ENCODE measurements at places on chromosomes 3 and 15.

GRCh38 chr3:57370341-57370740 lies 77.9 kb upstream of the ASB14 start:
- DNase-seq = no peak

DNA sequence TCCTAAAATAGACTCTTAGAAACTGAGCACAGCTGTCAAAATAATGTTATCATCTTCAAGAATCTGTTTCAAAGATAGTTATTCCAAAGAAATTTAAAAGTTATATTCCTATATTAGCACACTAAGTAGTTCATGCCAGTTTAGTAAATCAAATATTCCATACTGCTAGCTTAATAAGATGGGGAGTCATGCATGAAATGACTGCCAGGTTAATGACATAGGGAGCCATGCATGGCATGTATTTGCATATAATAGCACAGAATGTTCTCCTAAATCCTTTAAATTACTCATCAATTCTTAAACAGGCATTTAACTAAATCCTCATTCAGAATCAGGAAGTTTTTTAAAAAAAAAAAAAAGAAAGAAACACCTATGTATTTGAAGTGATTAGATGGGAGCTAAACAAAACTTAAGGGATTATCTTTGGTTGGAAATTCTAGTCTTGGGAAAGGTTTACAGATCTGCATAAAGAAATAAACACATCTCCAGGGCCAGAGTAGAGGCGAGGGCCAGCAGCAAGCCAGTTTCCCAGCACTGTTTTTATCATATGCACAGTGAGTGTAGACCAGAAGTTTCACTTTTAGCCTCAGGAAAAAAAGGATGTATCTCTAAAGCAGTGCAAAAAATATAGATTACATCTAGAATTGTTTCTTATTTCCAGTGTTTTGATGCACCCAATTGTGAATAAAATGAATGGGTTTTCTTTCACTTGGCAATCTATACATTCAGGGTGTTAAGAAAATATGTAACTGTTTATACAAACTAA lies 366.4 kb upstream of the AGTR1 start:
- DNase-seq = no peak

GRCh38 chr3:53978386-53978785 lies 86.7 kb upstream of the SELENOK start:
- DNase-seq = no peak

GRCh38 chr3:140467104-140467577 lies 210.7 kb upstream of the TRIM42 start:
- no peak for DNase-seq

DNA sequence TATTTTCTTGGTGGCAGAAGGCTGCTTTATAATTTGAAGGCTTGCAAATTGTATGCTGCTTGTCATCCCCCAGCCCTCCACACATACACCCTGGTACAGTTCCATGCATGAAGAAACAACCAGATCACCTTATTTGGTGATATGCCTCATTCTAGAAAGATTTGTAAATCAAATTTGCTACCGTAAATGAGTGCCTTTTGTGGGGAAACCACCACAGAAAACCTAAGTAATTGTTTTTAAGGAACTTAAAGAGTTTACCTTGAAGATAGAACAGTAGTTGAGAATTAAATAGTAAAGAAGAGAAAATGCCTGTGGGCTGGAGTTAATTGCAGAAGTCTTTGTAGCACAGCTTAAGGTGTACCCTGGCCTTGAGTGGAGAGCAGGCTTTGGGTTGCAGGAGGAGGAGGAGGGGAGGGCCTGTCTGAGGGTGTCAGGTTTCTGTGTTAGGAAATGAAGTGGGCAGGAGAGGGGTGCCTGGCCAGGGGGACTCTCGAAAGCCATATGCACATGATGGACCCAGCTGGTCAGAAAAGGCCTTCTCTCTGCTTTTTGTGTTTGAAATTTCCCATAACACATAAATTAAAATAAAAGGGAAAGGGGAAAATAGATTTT lies 6.9 kb downstream of the NIPA2 start:
- no peak for DNase-seq

DNA sequence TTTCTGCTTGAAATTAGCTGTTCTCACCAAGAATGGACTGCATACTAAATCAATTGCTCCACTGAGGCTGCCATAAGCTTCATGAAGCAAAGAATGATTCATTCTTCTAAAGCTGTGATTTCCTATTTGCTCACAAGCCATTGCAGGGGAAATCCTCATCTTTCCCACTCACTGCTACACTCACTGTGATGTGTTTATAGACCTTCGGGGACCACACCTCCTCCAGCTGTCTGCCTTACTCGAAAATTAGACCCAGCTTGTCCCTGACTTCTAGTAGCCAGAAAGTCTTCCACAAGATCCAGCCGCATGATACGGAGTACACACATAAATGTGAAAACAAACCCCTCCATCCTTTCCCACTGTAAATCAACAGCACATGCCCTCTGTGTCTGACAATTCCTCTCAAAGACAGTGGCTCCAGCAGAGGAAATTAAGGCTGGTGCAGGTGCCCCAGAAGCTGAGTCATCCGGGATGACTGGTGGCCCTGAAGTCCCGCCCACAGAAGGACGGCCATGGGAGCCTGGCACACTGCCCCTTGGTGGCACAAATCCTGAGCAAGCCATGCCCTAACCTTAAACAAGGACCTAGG lies 172.0 kb downstream of the STT3B start:
- no peak for DNase-seq

GRCh38 chr15:95302206-95302605 lies 1028.3 kb upstream of the NR2F2 start:
- no peak for DNase-seq

DNA sequence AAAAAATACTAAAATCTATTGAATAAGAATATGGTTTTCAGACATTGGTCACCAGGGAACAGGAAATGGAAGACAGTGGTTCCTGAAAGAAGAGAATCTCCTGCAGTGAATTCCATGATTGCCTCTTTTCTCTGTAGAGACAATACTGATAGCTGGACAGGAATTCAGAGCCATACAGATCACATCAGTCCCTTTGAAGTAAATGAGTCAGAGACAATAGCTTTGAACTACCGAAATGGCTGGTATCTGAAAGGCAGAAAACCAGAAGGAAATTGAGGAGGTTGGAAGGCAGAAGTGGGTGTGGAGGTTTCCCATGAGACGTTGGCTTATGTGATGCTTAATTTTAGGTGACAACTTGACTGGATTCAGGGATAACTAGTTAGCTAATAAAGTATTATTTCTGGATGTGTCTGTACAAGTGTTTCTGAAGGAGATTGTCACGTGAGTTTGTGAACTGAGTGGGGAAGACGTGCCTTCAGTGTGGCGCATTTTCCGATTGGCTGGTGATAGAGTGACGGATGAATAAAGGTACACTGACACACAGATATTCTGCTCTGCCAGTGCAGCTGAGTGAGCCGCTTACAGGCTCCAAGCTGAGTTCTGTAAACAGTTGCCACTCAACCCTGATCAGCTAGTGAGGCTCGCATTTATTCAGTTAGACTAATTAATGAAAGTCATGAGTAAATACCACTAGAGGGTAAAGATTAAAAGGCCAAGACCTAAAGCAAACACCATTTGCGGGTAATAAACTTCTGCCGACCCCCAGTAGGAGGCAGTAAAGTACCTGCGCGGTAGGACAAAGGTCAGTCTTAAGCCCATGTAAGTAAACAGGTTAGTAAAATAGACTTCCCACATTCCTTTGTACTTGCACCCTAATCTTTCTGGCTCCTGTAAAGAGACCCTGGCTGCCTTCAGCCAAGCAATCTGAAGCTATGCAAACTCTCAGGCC lies 1298.6 kb downstream of the SI start:
- DNase-seq = no peak

GRCh38 chr15:31016446-31016915 lies 25.1 kb upstream of the MTMR10 start:
- DNase-seq = no peak

- DNase-seq = no peak
Measured at GRCh38 chr3:50473768-50474167, 29.7 kb downstream of the CACNA2D2 start.

GRCh38 chr15:71048913-71049675 lies 66.2 kb upstream of the THSD4 start:
- DNase-seq = no peak

DNA sequence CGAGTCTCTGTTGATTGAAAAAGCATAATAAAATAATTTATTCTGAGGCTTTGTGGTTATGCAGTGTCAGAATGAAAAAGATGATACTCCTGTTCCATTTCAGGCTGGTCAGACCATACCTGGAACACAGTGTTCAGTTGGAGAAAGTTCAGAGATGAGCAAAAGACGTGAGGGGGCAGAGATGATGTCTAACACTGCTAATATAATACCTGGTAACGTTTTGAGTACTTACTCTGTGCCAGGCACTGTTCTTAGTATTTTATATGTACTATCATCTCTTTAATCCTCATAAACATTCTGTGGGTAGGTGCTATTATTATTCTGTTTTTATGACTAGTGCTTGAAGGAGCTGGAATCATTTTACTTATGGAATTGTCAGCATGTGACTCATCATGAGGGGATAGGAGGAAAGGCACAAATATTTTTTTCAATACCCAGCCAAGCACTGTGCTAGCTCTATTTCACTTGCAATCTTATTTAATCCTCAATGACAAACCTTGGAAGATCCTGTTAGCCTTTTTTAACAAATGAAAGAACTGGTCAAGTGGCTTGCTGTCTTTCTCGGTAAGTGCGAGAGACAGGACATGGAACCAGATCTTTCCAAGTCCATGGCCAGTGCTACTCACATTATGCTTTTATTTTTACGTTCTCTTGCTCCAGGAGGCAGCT lies 31.8 kb downstream of the IQGAP1 start:
- no peak for DNase-seq

Measured in bone marrow (tissue), 2 donors.